Nephron progenitor cell (in vitro differentiated cells): ENCODE measurements at places on chromosomes 16 and 17.

GRCh38 chr17:50952889-50953288 lies 86.7 kb upstream of the TOB1 start:
- no peak for DNase-seq

- no peak for DNase-seq
Observed at GRCh38 chr17:60398227-60398959, 6.5 kb upstream of the USP32 start.

- DNase-seq = no peak
Observed at GRCh38 chr17:72576289-72576759, 455.5 kb downstream of the SOX9 start.

GRCh38 chr16:86521236-86522197 lies 11.2 kb downstream of the FOXF1 start:
- no peak for DNase-seq

DNA sequence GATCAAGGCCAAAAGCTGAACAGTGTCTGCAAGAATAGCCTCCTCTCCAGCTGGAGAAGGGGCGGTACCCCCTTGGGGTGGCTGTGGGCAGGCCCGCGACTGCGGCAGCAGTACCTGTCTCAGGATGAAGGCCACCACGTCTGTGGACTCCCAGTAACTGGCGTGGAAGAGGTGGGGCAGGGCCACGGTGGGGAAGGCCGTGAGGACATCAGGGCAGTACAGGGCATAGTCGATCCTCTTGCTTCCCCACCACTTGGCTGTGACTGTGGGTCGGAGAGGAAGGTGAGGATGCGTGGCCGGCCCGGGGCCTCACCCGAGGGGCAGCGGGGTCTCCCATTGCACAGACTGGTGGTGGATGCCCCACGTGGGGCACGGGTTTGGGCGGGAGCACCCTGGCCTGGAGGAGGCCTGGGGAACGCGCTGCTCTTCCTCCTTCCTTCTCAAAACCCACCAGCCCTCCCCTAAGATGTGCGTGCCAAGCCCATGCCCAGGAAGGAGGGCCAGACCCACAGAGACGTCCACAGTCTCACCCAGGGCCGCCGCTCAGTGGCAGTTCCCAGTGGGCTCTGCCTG lies 26.0 kb downstream of the PIMREG start:
- DNase-seq = no peak

DNA sequence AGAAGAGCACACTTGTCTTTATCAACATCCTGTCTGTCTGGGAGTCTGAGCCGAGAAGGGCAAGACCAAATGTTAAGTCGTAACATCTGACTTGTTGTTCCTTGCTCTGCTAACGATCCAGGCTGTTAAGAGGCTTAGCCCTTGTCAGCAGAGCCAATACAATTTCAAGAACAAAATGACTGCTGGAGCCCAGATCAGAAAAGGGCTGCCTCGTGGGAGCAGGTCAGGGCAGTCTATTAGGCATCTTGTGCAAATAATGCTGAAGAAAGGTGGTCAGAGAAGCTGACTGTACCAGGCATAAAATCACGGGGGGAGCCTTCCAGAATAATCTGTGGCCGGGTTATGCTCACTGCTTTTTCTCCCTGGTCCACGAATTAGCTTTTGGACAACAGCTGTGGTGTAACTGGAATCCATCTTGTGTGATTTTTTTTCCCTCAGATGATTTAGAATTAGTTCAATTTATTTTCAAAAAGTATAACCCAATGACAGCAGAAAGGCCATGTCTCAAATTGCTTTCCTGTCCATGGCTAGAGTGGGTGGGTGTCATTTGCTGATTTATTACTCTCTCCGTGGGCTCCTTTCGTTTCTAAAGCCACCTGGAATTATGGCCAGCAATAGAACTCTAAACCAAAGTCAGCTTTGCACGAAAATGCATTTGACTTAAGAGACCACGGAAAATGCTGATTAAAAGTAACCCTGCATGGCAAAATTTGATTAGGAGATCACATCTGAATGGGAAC lies 221.1 kb upstream of the HSBP1 start:
- no peak for DNase-seq

DNA sequence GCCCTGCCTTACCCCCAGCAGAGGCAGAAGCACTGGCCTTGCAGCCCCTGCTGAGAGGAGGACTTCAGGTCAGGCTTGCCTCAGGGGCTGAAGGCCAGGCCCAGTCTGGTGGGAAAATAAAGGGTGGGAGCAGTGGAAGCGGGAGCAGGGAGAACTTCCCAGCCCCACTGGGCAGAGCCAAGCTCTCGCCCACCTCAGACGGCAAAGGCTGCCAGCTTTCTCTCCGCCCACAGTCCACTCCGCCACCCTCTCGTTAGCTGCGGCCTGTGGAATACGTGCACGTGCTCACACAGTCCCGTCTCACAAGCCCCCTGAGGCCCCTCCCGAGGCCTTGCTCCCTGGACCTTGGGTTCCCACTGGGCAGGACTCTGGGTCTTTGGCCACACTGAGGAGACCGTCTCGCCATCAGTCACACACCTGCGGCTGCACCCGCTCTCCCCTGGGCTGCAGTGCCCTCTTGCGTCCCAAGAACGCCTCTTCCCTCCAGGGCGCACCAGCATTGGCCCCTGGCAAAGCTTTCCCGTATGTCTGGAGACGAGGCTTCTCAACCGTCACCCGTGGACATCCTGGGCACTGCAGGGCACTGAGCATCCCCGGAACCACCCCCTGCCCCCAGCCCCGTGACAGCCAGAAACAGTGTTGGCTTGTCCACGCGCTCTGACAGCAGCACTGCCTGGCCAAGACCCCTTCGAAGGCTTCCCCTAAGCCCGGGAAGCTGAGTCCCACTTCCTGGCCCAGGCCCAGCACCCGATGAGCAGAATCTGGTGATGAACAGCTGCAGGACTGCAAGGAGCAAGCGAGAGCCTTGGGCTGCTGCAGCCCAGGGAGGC lies 8.3 kb downstream of the MRPL28 start:
- peak; percentile 70 for DNase-seq

- peak; percentile 4 for DNase-seq
Observed at GRCh38 chr17:70434536-70435490, 265.5 kb downstream of the KCNJ2 start.

GRCh38 chr17:1360975-1361374 lies 39.0 kb downstream of the YWHAE start:
- no peak for DNase-seq

DNA sequence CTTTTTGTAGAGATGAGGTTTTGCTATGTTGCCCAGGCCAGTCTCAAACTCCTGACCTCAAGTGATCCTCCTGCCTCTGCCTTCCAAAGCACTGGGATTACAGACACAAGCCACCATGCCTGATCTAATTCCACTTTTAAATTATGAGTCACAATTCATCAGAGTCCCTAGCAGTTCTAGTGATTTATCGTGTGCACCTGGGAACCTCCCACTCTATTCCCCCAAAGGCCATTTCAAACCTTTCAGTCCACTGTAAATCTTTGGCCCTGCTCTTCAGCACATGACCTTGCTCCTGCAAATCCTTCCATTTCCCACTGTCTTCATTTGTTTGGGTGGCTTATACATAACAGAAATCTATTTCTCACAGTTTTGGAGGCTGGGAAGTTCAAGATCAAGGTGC lies 73.0 kb downstream of the HS3ST2 start:
- DNase-seq = no peak

- DNase-seq = no peak
Observed at GRCh38 chr16:73166947-73167550, 119.1 kb upstream of the ZFHX3 start.

DNA sequence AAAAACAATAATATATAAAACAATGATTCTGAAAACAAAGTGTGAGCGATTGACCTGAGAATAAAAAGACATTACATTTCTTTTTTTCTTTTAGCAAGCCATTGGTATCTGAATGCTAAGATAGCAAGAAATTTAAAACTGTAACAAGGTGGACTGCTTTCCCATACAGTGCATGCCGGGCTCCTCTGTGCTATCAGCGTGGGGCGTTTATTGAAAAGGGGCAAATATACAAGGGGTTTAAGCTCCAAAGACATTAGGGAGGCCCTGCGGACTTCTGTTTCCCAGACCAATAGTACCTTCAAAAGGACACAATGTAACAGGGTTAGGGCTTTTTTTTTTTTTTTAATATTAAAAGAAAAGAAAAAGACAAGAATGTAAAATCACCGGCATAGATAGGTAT lies 261.3 kb downstream of the ZFHX3 start:
- DNase-seq = no peak

GRCh38 chr17:47305302-47305923 lies 18.3 kb upstream of the EFCAB13 start:
- no peak for DNase-seq

DNA sequence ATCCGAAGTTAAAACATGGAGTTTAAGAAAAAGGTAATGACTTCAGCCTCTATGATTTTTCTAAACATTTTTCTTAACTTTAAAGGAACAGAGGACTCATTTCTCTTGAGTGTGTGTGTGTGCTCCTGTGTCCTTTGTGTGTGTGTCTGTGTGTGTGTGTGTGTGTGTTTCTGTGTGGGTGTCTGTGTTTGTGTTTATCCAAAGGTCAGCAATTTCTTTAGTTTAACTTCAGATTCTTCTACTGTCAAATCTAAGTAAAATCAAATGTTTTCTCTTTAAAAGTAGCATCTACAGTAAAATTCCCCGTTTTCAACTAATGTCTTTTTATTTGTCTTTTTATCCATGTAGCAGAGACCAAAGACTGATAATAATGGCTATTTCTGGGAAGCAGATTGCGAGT lies 31.8 kb downstream of the HSBP1 start:
- no peak for DNase-seq

DNA sequence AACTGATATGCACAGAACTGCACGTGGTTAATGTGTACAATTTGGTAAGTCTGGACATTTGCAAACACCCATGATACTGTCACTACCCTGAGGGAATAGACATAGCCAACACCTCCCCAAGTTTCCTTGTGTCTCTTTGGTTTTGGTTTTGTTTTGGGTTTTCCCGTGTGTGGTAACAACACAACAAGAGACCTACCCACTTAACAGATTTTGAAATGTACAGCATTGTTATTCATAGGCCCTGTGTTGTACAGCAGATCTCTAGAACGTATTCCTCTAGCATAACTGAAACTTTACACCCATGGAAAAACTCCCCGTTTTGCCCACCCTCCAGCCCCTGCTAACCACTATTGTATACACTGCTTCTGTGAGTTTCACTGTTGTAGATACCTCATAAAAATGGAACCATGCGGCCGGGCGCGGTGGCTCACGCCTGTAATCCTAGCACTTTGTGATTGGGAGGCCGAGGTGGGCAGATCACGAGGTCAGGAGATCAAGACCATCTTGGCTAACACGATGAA lies 76.3 kb upstream of the TBC1D3K start:
- no peak for DNase-seq
